Panc1 (cell line): ENCODE measurements at places on chromosomes 12 and 14. TPM values are rescaled to one million over a fixed set of nuclear protein-coding genes. Genes with fewer than 3 reads are reported as not detected.
A peak's percentile ranks its signal among the peaks of the same experiment; 100 is the strongest.

- no peak for DNase-seq
- H3K27ac ChIP-seq, result no peak overlapping the region
- H3K4me1 ChIP-seq, result no peaks in the 10 kb centered on the region
- no peaks in the 10 kb centered on the region for H3K27me3 ChIP-seq
- H3K4me3 ChIP-seq, result no peak overlapping the region
- H3K36me3 ChIP-seq, result no peaks in the 10 kb centered on the region
Observed at GRCh38 chr12:102374190-102374589, 106.2 kb downstream of the IGF1 start.

- no peak overlapping the region for H3K4me3 ChIP-seq
- H3K4me1 ChIP-seq, result no peaks in the 10 kb centered on the region
- H3K36me3 ChIP-seq, result no peaks in the 10 kb centered on the region
- H3K27ac ChIP-seq, result no peak overlapping the region
Observed at GRCh38 chr12:64252681-64253080, 30.6 kb upstream of the KICS2 start.

GRCh38 chr14:99174081-99174769 lies 97.8 kb downstream of the BCL11B start:
- H3K36me3 ChIP-seq, result no peaks in the 10 kb centered on the region
- no peak overlapping the region for H3K27ac ChIP-seq
- H3K4me3 ChIP-seq, result no peak overlapping the region

GRCh38 chr12:63224396-63224795 lies 73.4 kb upstream of the AVPR1A start:
- no peak for DNase-seq
- no peak overlapping the region for H3K4me3 ChIP-seq
- no peaks in the 10 kb centered on the region for H3K27me3 ChIP-seq
- H3K27ac ChIP-seq, result no peak overlapping the region
- no peaks in the 10 kb centered on the region for H3K36me3 ChIP-seq
- H3K4me1 ChIP-seq, result no peaks in the 10 kb centered on the region

GRCh38 chr12:12191008-12191407 lies 75.8 kb downstream of the LRP6 start:
- no peak overlapping the region for H3K4me3 ChIP-seq
- H3K27ac ChIP-seq, result no peak overlapping the region
- no peaks in the 10 kb centered on the region; the same call in 1 of the 2 replicates for H3K36me3 ChIP-seq

- no peak for DNase-seq
- peaks cover 62% of the 10 kb centered on the region for H3K4me1 ChIP-seq
- H3K36me3 ChIP-seq, result peaks cover 3% of the 10 kb centered on the region; the same call in 1 of the 2 replicates
- H3K27me3 ChIP-seq, result no peaks in the 10 kb centered on the region
Observed at GRCh38 chr12:12898136-12898717, 6.9 kb downstream of the GPRC5A start.

DNA sequence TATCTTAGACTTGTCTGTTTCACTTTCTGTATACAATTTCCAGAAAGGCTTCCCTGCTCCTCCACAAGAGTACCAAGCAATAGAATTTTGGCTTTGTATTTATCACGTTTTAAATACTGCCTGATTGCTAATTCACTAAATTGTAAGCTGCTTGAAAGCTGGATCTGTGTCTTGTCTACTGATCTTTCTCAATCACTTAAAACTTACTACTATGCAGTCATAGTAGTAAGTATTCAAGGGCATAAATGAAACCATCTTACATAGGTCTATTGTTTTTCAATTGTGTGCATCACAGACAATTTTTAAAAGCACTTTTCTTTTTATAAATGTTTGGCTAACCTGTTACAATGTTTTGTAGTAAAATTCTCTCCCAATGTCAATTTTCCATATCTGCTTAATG lies 1.2 kb upstream of the GLIPR1L2 start:
- H3K4me1 ChIP-seq, result peaks cover 20% of the 10 kb centered on the region
- H3K27me3 ChIP-seq, result no peaks in the 10 kb centered on the region
- peak overlapping the region; percentile 56; the same call in 1 of the 2 replicates for H3K4me3 ChIP-seq
- H3K36me3 ChIP-seq, result no peaks in the 10 kb centered on the region; the same call in 1 of the 2 replicates
- H3K27ac ChIP-seq, result peak overlapping the region; percentile 98
- DNase-seq, result no peak

- H3K36me3 ChIP-seq, result no peaks in the 10 kb centered on the region
- DNase-seq, result no peak
- H3K4me1 ChIP-seq, result no peaks in the 10 kb centered on the region
- H3K27ac ChIP-seq, result no peak overlapping the region
Observed at GRCh38 chr14:61219673-61220072, 61.5 kb downstream of the TMEM30B start.

DNA sequence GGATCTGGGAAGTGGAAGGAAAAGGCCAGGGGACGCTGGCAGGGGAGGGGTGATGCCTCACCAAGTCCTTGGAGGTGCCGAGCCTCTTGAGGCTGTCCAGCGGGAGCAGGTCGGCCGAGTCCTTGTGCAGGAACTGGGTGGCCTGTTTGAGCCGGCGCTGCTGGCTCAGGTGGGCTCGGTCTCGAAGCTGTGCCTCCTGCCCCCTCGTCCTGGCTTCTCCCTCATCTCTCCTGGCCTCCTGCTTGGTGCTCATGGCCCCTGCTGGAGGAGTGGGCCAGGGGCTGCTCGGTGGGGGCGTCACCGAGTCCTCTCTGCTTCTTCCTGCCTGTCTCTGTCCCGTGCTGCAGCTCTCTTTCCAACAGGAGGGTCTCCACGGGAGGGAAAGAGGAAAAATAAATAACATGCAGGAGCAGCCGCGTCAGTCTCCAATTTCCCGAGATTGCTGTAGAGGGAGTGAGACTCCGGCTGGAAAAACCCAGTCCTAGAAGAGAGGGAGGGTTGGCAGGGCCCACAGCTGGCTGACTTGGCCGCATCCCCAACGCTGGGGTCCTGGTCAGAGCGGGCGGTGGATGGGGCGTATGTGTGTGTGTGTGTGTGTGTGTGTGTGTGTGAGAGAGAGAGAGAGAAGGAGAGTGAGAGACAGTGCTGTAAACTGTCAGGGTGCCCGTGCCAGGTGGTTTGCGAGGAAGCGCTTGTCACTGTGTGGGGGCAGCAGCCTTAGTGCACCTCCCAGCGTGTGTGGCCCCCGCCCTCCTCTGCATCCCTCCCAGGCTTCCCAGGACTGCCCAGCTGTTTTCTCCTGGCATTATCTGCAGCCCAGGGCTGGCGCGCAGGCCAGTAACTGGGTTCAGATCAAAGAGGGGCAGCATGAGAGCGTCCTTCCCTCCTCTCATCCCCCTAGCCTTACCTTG lies at the start of gene NRIP2:
NRIP2 (minus strand) TSS at position 455 of the 911 bp plus-strand sequence; CDS start at position 403, 52 bp downstream.
- no peaks in the 10 kb centered on the region for H3K36me3 ChIP-seq
- no peaks in the 10 kb centered on the region for H3K4me1 ChIP-seq
- no peak within 1 kb of the TSS for H3K4me3 ChIP-seq
- H3K27me3 ChIP-seq, result no peaks in the 10 kb centered on the region
- no peak within 1 kb of the TSS for H3K27ac ChIP-seq
- DNase-seq, result no peak

GRCh38 chr12:6646276-6647082 lies 753 bp downstream of the ACRBP start:
- no peak for DNase-seq
- H3K4me1 ChIP-seq, result no peaks in the 10 kb centered on the region
- H3K27me3 ChIP-seq, result no peaks in the 10 kb centered on the region
- H3K36me3 ChIP-seq, result no peaks in the 10 kb centered on the region

- no peaks in the 10 kb centered on the region for H3K27me3 ChIP-seq
- no peak overlapping the region for H3K4me3 ChIP-seq
- no peaks in the 10 kb centered on the region for H3K36me3 ChIP-seq
- DNase-seq, result no peak
- H3K27ac ChIP-seq, result no peak overlapping the region
- H3K4me1 ChIP-seq, result no peaks in the 10 kb centered on the region
Observed at GRCh38 chr12:123487428-123487827, 29.5 kb downstream of the SNRNP35 start.

DNA sequence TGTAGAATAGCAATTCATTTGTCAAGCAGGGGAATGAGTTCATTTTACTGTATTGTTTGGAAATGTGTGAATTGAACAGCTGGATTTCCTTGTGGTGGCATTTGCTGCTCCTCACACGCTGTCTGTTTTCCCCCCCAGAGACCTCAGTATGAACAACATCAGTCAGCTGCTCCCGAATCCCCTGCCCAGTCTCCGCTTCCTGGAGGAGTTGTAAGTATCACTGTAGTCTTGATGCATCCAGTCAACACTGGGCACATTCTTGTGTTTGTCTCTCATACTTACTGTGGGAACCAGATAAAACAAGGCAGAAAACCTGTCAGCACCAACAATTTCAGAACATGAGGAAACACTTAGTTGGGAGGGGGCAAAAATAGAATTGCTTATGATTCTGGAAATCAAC lies 64.9 kb downstream of the LGR5 start:
- no peaks in the 10 kb centered on the region for H3K27me3 ChIP-seq
- no peaks in the 10 kb centered on the region for H3K36me3 ChIP-seq
- no peak overlapping the region for H3K27ac ChIP-seq
- H3K4me1 ChIP-seq, result no peaks in the 10 kb centered on the region

GRCh38 chr12:57461276-57461916 lies 1.8 kb downstream of the GLI1 start:
- peaks cover 15% of the 10 kb centered on the region for H3K4me1 ChIP-seq
- H3K4me3 ChIP-seq, result peak overlapping the region; percentile 72
- H3K36me3 ChIP-seq, result no peaks in the 10 kb centered on the region
- no peak for DNase-seq

DNA sequence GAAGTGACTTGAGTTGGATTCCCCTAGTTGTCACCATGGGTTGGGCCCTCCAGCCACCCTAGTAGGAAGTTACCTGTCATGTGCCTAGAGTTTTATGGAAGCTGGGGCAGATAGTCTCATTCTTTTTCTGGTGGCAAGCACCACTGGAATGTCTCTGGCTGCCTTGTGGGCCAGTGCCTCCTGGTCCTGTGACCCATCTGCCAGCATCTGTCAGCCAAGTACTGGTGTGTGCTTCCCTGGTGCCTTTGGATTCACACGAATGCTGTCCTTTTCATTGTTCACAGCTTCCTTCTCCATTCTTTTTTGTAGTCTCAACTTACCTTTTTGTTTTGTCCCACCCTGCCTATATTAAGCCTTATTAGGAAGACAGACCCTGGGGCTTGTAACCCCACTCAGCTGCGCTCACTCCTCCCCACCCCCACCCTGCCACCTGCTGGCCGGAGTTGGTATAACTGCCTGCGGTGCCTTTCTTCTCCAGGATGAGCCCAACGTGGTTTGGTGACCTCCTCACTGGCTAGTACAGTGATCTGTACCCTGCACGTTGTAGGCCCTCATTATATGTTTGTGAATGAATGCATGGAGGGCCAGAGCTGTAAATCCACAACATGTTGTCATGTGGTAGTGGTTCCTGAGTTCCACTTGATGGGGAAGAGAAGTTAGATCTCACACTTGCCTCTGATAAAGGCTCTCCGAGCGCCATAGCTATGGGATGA lies 125.7 kb downstream of the TSPAN9 start:
- no peak overlapping the region for H3K4me3 ChIP-seq
- DNase-seq, result peak; percentile 20
- no peaks in the 10 kb centered on the region for H3K36me3 ChIP-seq
- H3K27ac ChIP-seq, result no peak overlapping the region
- no peaks in the 10 kb centered on the region for H3K27me3 ChIP-seq

- DNase-seq, result no peak
- H3K27me3 ChIP-seq, result peaks cover 3% of the 10 kb centered on the region; the same call in 1 of the 2 replicates
- H3K4me3 ChIP-seq, result no peak overlapping the region
- H3K27ac ChIP-seq, result no peak overlapping the region
Observed at GRCh38 chr12:132333766-132334165, 4.4 kb upstream of the GALNT9 start.

DNA sequence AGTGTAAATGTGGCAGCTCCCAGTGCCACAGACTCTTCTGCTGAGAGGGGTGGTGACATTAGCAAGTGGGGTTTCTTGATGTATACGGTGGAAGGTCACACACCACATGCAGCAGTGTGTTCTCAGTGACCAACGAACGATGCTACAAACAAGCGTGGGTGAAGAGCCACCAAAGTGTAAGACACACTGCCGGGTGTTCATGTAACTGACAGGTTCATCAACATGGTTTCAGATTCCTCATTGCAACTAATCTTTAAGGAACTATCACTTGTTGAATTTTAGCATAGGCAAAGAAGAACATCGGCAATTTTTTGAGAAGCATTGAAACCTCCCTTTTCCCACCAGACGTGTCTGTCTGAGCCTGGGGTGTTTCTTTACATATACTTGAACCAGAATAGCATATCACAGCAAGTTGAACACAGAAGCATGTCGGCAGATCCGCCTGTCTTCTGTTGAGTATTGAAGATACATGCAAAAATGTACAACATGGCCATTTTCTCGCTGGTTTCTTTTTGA lies 58.8 kb downstream of the PPP2R5C start:
- H3K36me3 ChIP-seq, result no peaks in the 10 kb centered on the region
- H3K4me3 ChIP-seq, result no peak overlapping the region
- no peak overlapping the region for H3K27ac ChIP-seq
- no peaks in the 10 kb centered on the region for H3K27me3 ChIP-seq

- no peak overlapping the region for H3K27ac ChIP-seq
- no peak for DNase-seq
- H3K27me3 ChIP-seq, result no peaks in the 10 kb centered on the region
- H3K4me3 ChIP-seq, result no peak overlapping the region
Observed at GRCh38 chr12:1093166-1093751, 102.2 kb downstream of the ERC1 start.

- H3K36me3 ChIP-seq, result no peaks in the 10 kb centered on the region
- 0 out of 2 replicates have a peak overlapping the region, but pooled peaks have one; percentile 18 for H3K27ac ChIP-seq
- H3K4me3 ChIP-seq, result no peak overlapping the region
- H3K27me3 ChIP-seq, result no peaks in the 10 kb centered on the region
Observed at GRCh38 chr12:116299665-116300328, 22.3 kb upstream of the MED13L start.

DNA sequence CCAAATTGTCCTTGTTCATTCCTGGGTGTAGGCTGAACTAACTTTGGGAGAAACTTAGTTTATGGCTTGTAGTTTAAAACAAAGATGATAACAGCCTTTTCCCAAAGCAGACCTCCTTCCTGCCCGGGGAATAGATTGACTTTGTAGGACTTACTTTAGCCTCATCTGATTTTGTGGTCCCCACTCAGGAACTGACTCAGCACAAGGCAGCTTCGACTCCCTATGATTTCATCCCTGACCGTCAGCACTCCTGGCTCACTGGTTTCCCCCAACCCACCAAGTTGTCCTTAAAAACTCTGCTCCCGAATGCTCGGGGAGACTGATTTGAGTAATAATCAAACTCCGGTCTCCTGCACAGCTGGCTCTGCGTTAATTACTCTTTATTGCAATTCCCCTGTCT lies 40.1 kb upstream of the DDHD1 start:
- no peak overlapping the region for H3K27ac ChIP-seq
- no peaks in the 10 kb centered on the region for H3K27me3 ChIP-seq
- no peak overlapping the region for H3K4me3 ChIP-seq
- no peaks in the 10 kb centered on the region for H3K4me1 ChIP-seq
- no peaks in the 10 kb centered on the region; the same call in 1 of the 2 replicates for H3K36me3 ChIP-seq

- H3K27ac ChIP-seq, result no peak overlapping the region
- H3K27me3 ChIP-seq, result no peaks in the 10 kb centered on the region
- DNase-seq, result no peak
Observed at GRCh38 chr12:104741077-104741476, 217.0 kb downstream of the SLC41A2 start.

GRCh38 chr12:13208533-13209435 lies 12.3 kb downstream of the EMP1 start:
- H3K36me3 ChIP-seq, result no peaks in the 10 kb centered on the region
- no peak overlapping the region for H3K4me3 ChIP-seq
- peaks cover 31% of the 10 kb centered on the region for H3K4me1 ChIP-seq
- DNase-seq, result no peak
- no peaks in the 10 kb centered on the region for H3K27me3 ChIP-seq

PTPRB gene
- total RNA-seq, result 0.33 TPM

SLC6A15 gene
- total RNA-seq, result 0.36 TPM

SLC5A8 gene
- total RNA-seq, result not detected

GCH1 gene
- total RNA-seq, result 3.6 TPM

ADAM21 gene
- 0.08 TPM for total RNA-seq

NEUROD4 gene
- total RNA-seq, result not detected

KRT85 gene
- total RNA-seq, result not detected

CNTN1 gene
- total RNA-seq, result not detected
